ENCODE measurements at places on chromosomes 5 and 9.

GRCh38 chr5:147093138-147093537, 141.7 kb upstream of the STK32A start:
- DNase-seq: no peak

DNA sequence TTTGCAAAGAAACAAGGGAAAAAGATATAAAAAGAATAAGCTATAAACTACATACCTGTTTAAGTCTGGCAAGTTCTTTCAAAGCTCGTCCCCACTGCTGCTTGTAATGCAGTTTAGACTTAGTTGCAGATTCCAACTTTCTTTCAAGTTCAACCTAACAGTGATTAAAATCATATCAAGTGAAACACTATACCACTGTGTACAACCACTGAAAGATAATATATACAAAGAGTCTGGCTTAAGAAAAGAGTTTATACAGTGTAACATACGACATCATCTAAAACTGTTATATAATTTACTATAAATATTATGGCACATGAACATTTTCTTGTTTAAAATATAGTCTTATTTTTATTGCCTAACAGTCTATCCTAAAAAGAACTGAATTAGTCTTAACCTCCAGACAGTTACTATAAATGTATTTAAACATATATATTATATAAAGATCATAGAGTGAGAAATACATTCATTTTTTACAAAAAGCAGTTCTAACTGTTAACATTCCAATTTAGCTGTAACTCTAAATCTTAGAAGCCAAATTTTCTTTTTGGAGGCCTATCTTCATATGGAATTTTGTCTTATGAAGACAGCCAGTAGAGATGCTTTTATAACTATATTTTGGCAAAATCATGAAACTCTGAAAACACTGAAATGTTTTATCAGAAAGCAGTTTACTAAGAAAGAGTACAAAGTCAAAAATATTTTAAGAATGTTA, 58.6 kb downstream of the CEP120 start:
- DNase-seq: no peak

GRCh38 chr9:94913550-94913949, 187.1 kb downstream of the AOPEP start:
- DNase-seq: no peak

DNA sequence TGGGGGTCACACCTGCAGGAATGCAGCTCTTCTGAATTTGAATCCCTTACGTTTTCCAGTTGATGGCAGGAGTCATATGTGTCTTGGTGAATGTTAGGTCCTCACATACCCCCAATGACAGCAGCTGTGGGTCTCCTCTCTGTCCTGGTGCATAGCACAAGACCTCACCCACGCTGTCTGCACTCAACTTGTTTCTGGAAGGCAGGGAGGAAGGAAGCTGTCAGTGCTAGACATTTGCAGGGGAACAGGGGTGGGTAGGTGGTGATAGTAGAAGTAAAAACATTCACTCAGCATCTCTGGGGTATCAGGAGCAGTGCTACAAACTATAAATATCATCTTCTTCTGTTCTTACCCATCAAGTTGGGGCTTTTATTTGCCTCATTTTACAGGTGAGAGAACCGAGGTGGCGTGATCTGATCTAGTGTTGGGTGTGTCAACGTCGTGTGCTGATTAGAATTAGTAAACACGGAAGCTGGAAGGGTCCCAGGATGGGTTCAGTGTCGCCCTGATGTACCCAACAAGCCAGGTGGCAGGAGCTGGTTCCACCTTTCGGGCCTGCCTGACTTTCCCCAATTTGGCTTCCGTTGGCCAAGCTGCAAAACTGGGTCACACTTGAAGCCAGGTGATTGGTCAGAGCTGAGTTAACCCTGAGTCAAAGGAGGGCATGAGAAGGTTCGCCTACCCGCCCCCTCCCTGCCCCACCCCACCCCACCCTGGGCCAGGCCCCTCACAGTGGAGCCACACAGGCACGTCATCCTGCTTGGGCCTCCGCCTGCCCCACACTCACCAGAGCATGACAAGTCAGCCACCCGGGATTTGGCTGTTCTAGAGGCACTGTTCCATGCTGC, 15.8 kb downstream of the ERGIC1 start:
- no peak for DNase-seq

DNA sequence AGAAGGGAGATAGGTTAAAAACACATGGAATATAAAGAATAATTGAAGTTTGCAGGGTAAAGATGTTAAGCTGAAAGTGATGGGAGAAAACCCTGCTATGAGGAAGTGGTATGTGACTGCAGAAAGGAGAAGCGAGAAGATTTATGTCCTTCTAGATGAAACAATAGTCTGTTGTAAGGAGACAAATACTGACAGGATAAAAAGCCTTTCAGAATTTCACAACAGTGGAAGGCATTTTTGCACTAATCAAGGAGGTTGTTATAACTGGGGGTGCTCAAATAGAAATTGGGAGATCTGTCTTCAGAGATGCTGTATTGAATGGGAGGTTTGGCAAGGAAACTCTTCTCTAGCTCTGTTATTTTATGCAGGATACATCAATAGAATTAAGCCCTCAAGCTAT, 69.6 kb downstream of the NMUR2 start:
- DNase-seq: no peak

DNA sequence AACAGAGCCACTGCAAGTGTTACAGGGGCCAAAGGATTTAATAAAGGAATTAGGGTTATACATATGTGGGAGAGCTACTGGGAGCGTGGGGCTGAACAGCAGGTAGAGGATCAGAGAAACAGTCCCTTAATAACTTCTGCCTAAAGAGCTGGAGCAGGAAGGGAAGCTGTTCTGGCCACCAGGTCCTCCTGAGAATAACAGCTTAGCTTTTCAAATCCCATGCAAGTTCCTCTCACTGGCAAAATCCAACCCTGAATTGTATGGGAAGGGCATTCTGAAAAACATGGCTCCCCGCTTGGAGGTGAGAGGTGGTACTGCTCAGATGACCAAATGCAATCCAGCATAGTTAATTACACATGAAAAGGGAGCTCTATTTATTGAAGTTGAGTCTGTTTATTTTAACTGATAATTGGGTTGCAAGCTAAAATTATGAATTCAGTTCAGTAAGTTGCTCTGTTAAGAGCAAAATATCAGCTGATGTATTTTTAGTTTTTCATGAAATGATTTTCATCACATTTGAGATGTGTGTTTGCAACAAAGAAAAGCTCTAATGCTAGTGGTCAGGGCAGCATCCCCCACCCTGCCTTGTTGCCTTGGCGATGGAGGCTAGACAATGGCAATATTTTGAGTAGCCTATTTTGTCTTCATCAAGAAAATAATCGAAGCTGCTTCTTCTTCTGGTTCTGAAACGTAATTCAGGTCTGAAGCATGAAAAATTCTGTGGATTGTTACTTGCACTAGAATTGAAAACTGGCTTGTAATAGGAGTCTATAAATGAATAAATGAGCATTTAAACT, 58.4 kb upstream of the SH3GL2 start:
- no peak for DNase-seq

DNA sequence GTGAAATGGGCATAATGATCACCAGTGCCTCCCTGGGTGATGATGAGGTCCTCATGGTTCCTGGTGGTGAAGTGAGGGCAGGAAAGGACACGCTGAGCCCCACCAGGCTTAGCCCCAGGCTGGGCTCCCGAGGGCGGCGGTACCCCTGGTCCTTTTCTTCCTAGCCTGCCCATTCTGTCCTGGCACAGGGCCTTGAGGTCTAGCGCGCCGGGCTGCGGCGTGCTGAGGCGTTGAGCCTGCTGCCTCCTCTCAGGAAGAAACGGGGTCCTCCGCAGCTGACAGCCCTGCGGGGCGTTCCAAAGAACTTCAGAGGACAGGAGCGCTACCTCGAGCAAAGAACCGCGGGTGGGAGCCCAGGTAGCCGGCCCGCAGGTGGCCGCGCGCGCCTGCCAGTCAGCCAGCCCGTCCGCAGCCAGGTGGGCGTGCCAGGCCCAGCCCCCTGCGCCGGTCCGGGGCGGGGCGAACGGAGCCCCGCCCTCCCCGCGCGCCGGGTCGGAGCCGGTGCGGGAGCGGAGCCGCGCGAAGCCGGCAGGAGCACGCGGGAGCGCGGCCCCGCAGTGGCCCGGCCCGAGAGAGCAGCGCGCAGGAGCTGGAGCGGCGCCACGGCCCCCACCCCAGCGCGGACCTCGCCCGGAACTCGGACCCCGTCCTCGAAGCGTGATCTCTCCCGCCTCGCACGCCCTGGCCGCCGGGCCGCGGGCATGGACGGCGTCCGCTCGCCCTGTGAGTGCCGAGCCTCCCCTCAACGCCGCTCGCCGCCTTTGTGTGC, at the start of gene WNK2:
TSS of gene WNK2 (plus strand) at position 477 of the 769 bp plus-strand sequence. CDS start 791 bp downstream, outside the sequence.
- no peak for DNase-seq

DNA sequence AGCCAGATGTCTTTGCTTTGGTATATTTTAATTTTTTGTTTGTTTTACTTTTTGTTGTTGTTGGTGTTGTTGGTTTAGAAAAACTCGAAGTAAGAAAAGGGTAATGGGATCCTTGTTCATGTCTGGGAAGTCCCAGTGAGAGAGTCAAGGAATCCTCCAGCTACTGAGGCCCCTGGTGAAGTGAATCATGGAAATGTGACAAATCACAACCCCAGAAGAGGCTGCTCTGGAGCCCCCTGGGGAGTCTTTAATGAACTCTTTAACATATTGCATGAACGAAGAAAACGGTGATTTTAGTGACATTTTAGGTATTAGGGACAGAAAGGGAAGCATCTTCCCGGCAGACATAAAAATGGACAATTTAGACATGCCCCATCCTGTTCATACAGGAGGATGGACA, 41.3 kb downstream of the TMEM174 start:
- DNase-seq: no peak

- DNase-seq: no peak
These were observed 20.3 kb upstream of the TMEM174 start for GRCh38 chr5:73152411-73153388.

- peak; percentile 11 for DNase-seq
These were observed 793 bp upstream of the PKD2L2 start for GRCh38 chr5:137888466-137888862.

DNA sequence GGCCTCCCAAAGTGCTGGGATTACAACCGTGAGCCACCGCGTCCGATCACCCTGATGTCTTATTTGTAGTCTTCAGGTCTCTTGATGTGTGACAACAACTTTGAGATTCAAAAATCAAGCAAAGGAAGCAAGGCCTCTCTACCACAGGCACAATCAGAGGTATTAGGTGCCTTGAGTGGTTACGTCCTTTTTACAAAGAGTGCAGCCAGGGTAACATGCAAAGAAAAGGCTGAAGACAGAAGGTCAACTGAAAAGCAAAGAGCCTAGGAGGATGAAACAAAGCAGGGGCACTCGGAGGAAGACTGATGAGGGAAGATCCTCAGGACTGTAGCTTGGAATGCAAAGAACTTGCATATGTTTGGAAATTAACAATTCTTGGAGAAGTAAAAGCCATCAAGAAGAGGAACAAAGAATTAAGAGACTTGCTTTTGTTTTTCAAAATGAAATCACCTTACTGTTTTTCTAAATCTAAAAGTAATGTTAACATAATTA, 362.1 kb downstream of the EBF1 start:
- DNase-seq: no peak
